ENCODE measurements at places on chromosomes 2 and 18. TPM values are rescaled to one million over a fixed set of nuclear protein-coding genes. Genes with fewer than 3 reads are reported as not detected.

The RIT2 gene
- not detected for total RNA-seq

The CTNNA2 gene
- not detected for total RNA-seq

The CYS1 gene
- total RNA-seq, result 0.19 TPM

The ANKRD30BL gene
- not detected for total RNA-seq

The MYO7B gene
- total RNA-seq, result 0.47 TPM

The CCDC74A gene
- 2.1 TPM for total RNA-seq

The PRKRA gene
- 31.1 TPM for total RNA-seq

The UBXN2A gene
- total RNA-seq, result 8.1 TPM

The EGR4 gene
- not detected for total RNA-seq

The MALL gene
- 21.3 TPM for total RNA-seq

The COL6A3 gene
- 497 TPM for total RNA-seq

Data from endothelial cell of coronary artery (primary cell).